Large intestine (tissue), 12 donors: ENCODE measurements at places on chromosomes 3 and 15. TPM values are rescaled to one million over a fixed set of nuclear protein-coding genes. Genes with fewer than 3 reads are reported as not detected.

DNA sequence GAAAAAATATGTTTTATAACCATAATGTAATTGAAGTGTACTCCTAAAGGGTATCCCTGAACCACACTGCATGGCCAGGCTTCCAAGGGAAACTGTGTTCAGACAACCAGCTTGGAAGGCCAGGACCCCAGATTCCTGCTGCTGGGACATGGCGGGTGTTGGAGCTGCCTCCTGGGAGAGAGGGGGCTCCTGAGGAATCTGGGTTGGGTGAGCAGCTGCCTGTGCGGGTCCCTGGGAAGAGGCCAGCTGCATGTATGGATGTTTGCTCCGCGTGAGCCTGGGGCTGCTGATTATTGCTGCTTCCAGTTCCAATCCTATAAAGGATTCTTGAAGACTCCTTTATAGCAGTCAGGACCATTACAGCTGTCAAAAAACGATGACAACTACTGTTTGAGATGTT lies 348.6 kb upstream of the ICE2 start:
- no peak for DNase-seq

DNA sequence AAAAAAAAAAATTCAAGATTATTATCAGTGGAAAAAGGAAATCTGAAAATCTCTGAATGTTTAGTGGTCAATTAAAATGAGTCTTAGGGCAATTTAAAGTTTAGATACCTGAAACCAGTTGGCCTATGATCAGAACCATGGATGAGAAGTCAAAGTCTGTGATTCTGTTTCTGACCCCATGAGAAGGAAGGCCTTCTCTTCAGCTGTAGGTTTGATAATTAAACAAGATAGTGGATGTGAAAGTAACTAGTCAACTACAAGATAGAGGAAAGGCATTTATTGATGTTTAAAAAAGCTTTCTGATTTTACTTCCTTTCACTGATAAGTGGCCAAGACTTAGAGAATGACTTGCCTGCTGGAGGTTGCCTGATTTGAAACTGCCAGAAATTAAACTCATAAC lies 8.7 kb downstream of the PLS1 start:
- DNase-seq: no peak

Gene GOLGA8T
- 0.75 TPM for polyA plus RNA-seq

GRCh38 chr3:126487151-126487771 lies 11.6 kb upstream of the ZXDC start:
- no peak for DNase-seq

DNA sequence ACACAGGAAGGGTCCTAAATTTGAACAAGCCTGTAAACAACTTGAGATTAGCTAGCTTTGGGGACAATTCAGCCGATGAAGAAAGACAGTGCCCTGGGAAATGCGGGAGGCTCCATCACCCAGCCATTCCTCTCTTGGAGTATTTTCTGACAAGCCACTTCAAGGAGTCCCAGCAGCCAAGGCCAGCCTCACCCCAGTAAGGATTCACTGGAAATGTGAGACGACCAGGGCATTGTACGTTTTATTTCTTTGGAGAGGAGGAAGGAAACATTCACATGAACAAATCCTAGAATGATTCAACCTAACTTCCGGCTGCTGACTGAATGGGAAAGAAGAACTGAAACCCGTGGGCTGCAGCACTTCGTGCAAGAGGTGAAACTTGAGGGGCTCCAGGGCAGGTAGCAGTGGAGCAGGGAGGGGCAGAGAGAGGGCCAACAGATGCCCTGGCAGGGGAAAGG lies 116.4 kb upstream of the ARHGEF3 start:
- no peak for DNase-seq

GRCh38 chr3:175695251-175695650 lies 836.1 kb downstream of the NAALADL2 start:
- DNase-seq: no peak

- DNase-seq: peak; percentile 95
These were observed 552.4 kb downstream of the TUSC7 start for GRCh38 chr3:117261983-117262421.

GRCh38 chr15:90637693-90638092 lies 79.5 kb upstream of the BLM start:
- DNase-seq: no peak

Gene MTFMT
- 14.4 TPM for polyA plus RNA-seq

- no peak for DNase-seq
These were observed 94.5 kb downstream of the P3H2 start for GRCh38 chr3:190026154-190026553.

DNA sequence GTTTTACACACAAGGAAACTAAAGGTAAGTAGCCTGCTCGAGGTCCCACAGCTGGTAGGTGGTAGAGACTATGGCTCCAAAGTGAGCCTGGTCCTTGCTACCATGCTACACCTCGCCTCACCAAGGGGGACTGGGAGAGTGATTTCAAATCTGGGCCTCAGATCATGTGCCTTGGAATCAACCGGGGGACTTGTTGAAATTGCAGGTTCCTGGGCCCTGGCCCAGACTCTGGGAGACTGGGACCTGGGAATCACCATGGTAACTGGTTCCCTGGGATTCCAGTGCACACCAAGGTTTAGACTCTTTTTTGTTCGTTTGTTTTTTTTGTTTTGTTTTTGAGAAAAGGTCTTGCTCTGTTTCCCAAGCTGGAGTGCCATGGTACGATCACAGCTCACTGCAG lies 21.1 kb downstream of the DNASE1L3 start:
- no peak for DNase-seq

Gene SCAMP5
- 31.6 TPM for polyA plus RNA-seq

GRCh38 chr3:12458901-12459300 lies 25.4 kb upstream of the TSEN2 start:
- no peak for DNase-seq

Gene TGM4
- 0.04 TPM for polyA plus RNA-seq

DNA sequence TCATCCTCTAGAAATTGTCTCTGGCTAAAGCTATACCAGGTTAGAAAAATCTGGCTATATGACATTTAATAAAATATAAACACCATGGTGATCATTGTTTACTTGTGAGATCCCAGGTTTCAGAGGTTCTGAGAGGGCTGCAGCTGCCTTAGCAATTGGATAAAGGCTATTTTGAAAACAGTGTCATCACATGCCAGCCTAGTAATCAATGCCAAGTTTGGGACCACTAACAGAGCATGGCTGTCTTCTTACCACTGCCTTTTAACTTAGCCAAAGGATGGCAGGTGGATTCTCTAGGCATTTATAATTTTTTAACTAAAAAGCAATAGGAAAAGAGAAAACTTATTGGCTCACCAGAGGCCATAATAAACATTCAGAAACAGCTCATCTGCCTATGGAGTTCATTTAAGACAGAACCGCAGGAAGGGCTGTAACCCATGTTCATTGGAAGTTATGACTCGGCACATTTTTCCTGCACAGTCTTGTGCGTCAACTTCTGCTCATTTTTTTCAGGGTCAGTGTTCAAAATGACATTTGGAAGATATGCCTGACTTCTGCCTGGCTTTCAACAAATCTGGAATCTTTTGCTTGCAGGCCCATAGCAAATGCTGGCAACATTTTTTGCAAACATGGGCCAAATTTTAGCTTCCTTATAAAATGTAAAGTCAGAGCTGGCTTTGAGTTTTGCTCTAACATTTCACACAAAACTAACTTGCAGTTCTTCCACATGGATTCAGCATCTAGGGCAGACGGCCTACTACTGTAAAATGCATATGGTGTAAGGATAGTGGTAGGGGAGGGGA lies 476.0 kb upstream of the TBL1XR1 start:
- DNase-seq: peak; percentile 31

GRCh38 chr3:73674280-73674679 lies 49.5 kb upstream of the PDZRN3 start:
- no peak for DNase-seq

- DNase-seq: peak; percentile 61
These were observed 778 bp downstream of the MTMR10 start for GRCh38 chr15:30990446-30991254.

Gene ABI3BP
- polyA plus RNA-seq: 75.9 TPM

DNA sequence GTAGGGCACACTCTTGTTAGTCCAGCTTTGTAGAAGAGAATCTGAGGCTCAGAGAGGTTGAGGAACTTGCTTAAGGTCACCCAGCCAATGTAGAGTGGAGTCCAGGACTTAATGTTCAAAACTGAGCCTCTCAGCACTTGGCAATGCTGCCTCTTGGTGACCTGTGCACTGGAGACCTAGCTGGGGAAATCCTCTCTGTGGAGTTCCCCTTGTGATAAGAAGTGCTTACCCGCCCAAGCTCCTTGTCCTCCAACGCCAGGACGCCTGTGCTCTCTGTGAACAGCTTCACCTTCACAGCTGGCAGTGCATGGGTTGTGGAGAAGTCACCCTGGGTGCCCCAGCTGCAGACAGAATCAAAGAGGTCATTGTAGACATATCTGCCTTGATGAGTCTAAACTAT lies 219.1 kb upstream of the FEZF2 start:
- DNase-seq: no peak

Gene GXYLT2
- polyA plus RNA-seq: 3.1 TPM

Gene CACNA2D2
- polyA plus RNA-seq: 7.5 TPM

Gene ATP2C1
- polyA plus RNA-seq: 66.5 TPM

Gene MAN2C1
- polyA plus RNA-seq: 211 TPM

DNA sequence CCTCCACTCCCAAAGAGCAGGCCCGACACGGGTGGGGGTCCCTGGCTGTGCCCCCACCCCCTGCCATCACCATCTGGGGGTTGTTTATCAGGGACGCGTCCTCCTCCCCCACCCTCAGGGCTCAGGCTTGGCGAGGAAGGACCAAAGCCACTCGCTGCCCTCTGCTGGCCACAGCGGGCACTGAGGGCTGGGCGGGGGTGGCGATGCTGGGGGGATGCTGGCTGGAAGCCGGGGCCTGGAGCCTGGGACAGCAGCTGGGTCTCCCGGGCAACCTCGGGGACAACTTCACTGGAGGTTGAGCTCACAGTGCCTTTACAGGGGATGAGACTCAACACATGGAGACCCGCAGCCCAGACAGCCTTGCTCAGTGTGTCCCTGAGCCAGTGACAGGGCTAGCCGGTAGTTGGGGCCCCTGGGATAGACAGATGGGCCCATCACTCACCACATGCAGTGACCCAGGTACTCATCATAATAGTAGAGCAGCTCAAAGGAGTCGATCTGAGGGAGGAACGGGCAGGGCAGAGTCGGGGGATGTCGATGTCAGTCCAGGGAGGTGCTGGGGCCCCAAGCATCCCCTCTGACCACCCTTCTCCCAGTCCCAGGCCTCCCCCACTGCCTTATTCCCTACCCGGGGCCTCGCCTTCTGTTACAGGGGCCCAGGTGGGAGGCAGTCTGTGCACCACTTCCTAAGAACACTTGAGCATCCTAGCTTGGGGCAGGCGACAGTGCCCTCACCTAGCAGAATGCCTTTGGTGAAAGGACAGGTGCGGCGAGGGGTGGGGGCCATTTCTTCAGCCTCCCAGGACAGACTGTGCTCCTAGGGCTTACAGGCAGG lies 5.9 kb upstream of the CALML4 start:
- DNase-seq: peak; percentile 48

- DNase-seq: no peak
These were observed 71.5 kb upstream of the SLC25A26 start for GRCh38 chr3:66149269-66149668.

Gene GOLGA6L9
- polyA plus RNA-seq: 10.7 TPM

- DNase-seq: no peak
These were observed 17.1 kb downstream of the VIPR1 start for GRCh38 chr3:42519568-42519962.

- DNase-seq: no peak
These were observed 210.1 kb downstream of the MECOM start for GRCh38 chr3:169453256-169454059.

DNA sequence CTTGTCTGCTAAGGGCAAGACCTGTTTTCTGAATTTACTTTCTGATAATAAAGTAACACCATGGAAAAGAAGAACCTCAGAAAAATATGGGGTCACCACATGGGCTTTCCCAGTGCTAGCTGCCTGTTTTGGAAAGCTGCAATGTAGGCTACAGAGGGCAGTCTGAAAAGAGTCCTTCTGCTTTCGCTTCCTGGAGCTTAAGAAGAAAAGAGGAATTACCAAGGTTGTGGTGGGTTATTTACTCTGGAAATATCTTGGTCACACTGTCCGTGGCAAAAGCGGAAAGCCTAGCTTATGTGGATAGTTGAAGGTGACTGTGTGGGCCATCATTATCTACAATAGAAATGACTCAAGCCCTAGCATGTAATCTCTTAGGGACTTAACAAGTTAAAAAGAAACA lies 31.7 kb upstream of the IP6K2 start:
- no peak for DNase-seq

DNA sequence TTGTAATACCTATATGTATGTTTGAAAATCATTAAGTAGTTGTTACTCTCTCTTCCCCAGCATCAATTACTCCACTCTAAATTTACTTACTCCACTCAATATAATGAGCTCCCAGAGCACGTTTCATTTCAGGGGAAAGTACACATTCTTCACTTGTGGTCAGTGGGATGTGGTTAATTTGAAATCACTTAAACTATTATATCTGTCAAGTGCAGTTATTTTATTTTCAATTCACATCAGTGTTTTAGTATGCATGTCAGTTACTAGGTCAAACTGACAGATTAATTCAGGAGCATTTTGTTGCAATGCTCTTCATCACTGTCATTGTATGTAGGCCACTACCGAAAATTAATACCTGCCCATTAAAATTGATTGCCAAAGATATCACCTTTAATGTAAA lies 376.1 kb downstream of the ZIC4 start:
- DNase-seq: no peak

GRCh38 chr3:151555523-151555922 lies 94.7 kb upstream of the IGSF10 start:
- no peak for DNase-seq

Gene PIGBOS1
- 17.6 TPM for polyA plus RNA-seq

GRCh38 chr15:93071469-93071936 lies 17.5 kb downstream of the RGMA start:
- no peak for DNase-seq

DNA sequence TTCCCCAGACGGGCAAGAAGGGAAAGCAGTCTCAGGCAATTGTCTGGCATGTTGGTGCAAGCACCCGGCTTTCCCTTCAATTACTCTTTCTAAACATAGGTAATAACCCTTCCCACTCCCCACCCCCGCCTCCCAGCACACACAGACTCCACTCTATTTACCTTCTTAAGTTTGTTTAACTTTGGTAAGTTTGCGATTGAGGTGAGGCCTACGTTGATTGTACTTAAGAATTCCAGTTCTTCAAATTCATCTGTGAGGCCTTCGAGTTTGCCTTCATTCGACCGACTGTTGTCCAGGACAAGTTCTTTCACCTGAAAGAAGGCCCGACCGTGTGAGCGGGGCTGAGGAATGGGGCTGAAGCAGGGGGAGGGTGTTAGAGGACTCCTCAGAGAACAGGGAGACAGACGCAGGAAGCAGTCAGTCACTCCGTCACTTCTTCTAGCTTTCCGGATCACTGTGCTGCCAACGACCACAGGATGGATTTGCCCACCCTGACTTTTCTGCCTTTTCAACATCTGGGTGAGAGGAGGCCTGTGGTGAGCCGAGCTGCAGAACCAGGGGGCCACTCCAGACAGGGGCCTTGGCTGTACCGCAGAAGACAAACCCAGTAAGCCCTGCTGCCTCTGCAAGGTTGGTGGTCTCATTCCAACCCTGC lies 33.0 kb downstream of the ANP32A start:
- no peak for DNase-seq

DNA sequence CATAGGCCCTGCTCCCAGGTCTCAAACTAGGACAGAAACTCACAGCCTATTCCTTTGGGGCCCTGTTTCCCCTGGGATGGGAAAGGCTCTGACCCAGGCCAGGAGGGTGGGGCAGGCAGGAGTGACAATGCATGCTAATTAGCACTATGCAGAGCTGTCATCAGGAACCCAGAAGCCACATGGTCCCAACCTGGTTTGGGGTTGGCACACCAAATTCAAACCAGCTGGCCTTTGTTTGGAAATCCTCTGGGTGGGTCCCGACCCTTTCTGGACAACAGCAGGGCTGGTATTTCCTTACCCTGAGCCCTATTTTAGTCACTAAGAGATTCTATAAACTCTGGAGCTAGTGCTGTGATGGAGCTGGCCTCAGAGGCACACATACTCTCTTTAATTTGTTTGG lies 166.2 kb downstream of the LRTM1 start:
- no peak for DNase-seq
